ENCODE measurements at places on chromosomes 2 and 18. TPM values are rescaled to one million over a fixed set of nuclear protein-coding genes. Genes with fewer than 3 reads are reported as not detected.
A peak's percentile ranks its signal among the peaks of the same experiment; 100 is the strongest.

- H3K27ac ChIP-seq: no peak overlapping the region
- no peaks in the 10 kb centered on the region for H3K27me3 ChIP-seq
- DNase-seq: no peak
- H3K4me3 ChIP-seq: no peak overlapping the region
- H3K4me1 ChIP-seq: peaks cover 4% of the 10 kb centered on the region
- H3K36me3 ChIP-seq: no peaks in the 10 kb centered on the region
Measured at GRCh38 chr18:12074736-12075135, 18.9 kb upstream of the ANKRD62 start.

DNA sequence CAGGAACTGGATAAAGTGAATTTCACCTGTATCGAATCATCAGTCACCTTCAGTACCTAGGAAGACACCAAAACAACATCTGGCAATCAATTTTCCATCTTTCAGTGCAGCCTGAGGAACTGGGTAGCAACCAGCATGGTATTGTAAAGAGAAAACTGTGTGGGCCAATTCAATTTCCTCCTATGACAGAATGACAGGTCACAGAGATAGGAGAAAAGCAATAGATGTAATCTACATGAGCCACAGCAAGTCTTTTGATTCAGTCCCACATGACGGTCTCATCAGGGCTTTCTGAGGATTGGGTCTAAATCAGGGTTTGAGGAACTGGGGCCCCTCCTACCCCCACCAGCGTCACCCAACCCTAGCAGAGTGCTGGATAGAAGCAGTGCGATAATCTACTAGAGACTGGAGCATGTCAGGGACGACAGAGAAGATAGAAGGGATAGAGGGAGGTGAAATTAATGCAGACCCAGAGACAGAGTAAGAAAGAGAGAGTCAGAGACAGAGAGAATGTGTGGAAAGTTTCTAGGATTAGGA is 268.7 kb downstream of the LRRTM1 start:
- no peak overlapping the region for H3K27ac ChIP-seq
- no peaks in the 10 kb centered on the region for H3K36me3 ChIP-seq
- no peak for DNase-seq
- H3K27me3 ChIP-seq: no peaks in the 10 kb centered on the region
- H3K4me3 ChIP-seq: no peak overlapping the region

The RPIA gene
- 11.4 TPM for total RNA-seq

- no peak overlapping the region for H3K4me3 ChIP-seq
- H3K36me3 ChIP-seq: no peaks in the 10 kb centered on the region
- H3K27me3 ChIP-seq: peaks cover 12% of the 10 kb centered on the region
- H3K4me1 ChIP-seq: peaks cover 3% of the 10 kb centered on the region
- no peak overlapping the region for H3K27ac ChIP-seq
- DNase-seq: no peak
Measured at GRCh38 chr2:240959214-240959940, 39.0 kb upstream of the SNED1 start.

DNA sequence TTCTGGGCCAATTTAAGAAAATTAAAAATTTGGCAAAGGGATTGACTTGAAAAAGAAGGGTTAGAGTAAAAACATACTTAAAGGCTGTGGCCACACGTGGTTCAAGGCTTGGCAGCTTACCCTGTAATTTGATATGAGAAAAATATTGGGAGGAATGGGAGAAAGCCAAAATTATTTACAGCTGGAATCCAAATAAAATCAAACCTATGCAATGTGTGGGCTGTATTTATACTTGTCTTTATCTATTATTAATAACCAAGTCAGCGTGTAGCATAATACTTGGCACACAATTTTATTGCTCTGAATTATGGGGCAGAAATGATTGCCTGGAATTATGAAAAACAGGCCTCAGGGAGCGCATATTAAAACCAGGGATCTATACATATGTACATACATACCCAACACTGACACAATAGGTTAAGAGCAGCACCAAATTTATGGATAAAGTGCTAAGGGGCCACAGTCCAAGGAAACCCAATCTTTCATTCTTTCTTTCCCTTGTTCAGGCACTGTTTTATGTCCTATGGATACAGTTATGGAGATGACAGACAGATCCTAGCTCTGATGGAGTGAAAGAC is 35.6 kb downstream of the FAM124B start:
- no peak for DNase-seq
- H3K4me1 ChIP-seq: no peaks in the 10 kb centered on the region

DNA sequence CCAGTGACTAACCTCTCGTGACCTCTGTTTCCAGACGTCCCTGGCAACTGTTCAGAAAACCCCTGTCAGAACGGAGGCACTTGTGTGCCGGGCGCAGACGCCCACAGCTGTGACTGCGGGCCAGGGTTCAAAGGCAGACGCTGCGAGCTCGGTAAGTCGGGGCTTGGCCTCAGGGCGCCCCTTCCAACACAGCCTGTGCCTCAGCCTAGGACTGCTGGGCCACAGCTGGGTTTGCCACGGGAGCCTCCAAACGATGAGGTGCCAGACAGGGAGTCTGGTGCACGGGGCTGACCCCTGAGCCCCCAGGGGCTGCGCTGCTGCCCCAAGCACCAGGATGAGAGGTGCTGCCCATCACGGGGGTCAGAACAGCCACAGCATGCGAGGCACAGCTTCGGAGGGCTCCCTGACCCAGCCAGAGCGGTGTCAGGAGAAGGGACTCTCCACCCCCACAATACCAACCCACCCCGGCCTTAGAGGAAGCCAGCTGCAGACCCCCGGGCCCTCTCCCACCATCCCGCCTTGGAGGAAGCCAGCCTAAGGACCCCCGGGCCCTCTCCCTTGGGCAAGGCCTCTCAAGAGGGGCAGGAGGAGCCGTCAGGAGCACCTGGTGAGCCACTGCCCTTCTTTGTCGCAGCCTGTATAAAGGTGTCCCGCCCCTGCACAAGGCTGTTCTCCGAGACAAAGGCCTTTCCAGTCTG is 20.3 kb downstream of the MTERF4 start:
- H3K27ac ChIP-seq: no peak overlapping the region
- H3K4me3 ChIP-seq: no peak overlapping the region
- H3K27me3 ChIP-seq: no peaks in the 10 kb centered on the region
- no peaks in the 10 kb centered on the region for H3K4me1 ChIP-seq

GRCh38 chr2:158179660-158180059 is 78.0 kb downstream of the UPP2 start:
- H3K27ac ChIP-seq: no peak overlapping the region
- no peaks in the 10 kb centered on the region for H3K4me1 ChIP-seq
- no peak for DNase-seq
- H3K36me3 ChIP-seq: no peaks in the 10 kb centered on the region

The SEPTIN10 gene
- 90.8 TPM for total RNA-seq

DNA sequence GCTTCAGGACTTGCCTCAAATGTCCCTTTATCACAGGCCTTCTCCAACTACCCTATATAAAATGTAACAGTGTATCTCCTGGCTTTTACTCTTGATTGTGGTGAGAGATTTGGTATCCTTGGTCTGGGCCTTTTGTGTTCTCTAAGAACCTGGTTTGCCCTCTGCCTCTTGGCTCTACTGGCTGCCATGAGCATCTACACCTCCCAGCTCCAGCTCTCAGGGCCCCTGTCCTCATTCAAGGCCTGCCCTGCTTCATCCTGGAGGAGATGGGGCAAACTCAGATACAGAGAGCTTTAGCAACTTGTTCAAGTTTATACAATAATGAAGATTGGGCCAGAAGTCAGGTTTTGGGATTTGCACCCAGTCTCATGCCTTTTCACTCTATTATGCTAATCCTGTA is 45.0 kb downstream of the QPCT start:
- no peaks in the 10 kb centered on the region for H3K36me3 ChIP-seq
- DNase-seq: no peak
- no peaks in the 10 kb centered on the region for H3K27me3 ChIP-seq
- H3K4me3 ChIP-seq: no peak overlapping the region
- peaks cover 30% of the 10 kb centered on the region for H3K4me1 ChIP-seq
- peak overlapping the region; percentile 75 for H3K27ac ChIP-seq

The SCYGR4 gene
- not detected for total RNA-seq

The RIT2 gene
- total RNA-seq: not detected

DNA sequence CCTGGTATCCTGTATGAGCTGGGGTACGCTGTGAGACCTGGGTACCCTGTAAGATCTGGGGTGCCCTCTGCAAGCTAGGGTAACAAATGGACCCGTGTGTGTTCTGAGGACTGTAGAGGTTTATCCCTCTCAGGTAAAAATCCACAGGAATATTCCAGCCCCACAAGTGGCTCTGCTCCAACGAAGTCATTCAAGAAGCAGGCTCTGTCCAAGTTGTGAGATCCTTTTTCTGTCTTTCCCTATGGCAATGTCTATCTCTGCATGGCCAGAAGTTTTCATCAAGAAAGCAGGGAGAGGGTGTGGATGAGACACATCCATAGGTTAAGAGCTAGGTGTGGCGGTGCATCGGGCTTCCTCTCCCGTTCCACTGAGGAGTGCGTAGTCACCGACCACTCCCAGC is 43.0 kb downstream of the PTGR3 start:
- H3K36me3 ChIP-seq: no peaks in the 10 kb centered on the region
- no peak overlapping the region for H3K27ac ChIP-seq
- no peak overlapping the region for H3K4me3 ChIP-seq
- no peak for DNase-seq

The STARD6 gene
- total RNA-seq: not detected

- H3K4me1 ChIP-seq: no peaks in the 10 kb centered on the region
- H3K27me3 ChIP-seq: no peaks in the 10 kb centered on the region
- peak; percentile 12 for DNase-seq
- no peak overlapping the region for H3K27ac ChIP-seq
Measured at GRCh38 chr2:233535271-233535670, 31.3 kb downstream of the USP40 start.

The IL1F10 gene
- total RNA-seq: not detected

Measured in astrocyte (in vitro differentiated cells and primary cell).